ENCODE measurements at places on chromosomes 2 and 18.

GRCh38 chr2:186526281-186526680 is 40.2 kb downstream of the ZC3H15 start:
- no peak for DNase-seq

GRCh38 chr2:11506611-11506969 is 27.3 kb upstream of the GREB1 start:
- DNase-seq, result no peak

- DNase-seq, result no peak
Observed at GRCh38 chr18:21474621-21475020, 125.9 kb downstream of the ESCO1 start.

DNA sequence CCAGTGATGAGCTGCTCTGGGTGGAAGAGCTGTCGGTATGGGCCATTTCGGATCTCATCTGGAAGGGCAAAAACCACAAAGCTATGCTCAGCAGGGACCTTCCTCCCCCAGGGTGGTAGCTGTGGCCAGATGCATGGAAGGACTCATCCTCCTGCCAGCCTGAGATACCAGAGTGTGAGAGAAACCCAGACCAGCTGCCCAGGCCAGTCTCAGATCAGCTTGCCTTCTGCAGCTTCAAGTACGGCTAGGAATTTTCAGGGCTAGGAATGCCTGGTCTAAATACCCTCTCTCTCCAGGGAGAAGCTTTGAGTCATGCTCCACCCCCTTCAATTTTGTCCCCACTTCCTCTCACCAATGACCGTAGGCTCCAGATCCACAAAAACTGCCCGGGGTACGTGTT is 1.4 kb upstream of the TUBA4B start:
- no peak for DNase-seq

- DNase-seq, result no peak
Observed at GRCh38 chr2:149192427-149192826, 138.0 kb upstream of the LYPD6 start.

- DNase-seq, result no peak
Observed at GRCh38 chr2:55140316-55141219, 90.3 kb upstream of the RTN4 start.

- no peak for DNase-seq
Observed at GRCh38 chr18:76376668-76377358, 118.2 kb downstream of the ZNF516 start.

- DNase-seq, result no peak
Observed at GRCh38 chr18:22342625-22343024, 75.1 kb downstream of the CTAGE1 start.
